ENCODE measurements at places on chromosomes 5 and 9.

DNA sequence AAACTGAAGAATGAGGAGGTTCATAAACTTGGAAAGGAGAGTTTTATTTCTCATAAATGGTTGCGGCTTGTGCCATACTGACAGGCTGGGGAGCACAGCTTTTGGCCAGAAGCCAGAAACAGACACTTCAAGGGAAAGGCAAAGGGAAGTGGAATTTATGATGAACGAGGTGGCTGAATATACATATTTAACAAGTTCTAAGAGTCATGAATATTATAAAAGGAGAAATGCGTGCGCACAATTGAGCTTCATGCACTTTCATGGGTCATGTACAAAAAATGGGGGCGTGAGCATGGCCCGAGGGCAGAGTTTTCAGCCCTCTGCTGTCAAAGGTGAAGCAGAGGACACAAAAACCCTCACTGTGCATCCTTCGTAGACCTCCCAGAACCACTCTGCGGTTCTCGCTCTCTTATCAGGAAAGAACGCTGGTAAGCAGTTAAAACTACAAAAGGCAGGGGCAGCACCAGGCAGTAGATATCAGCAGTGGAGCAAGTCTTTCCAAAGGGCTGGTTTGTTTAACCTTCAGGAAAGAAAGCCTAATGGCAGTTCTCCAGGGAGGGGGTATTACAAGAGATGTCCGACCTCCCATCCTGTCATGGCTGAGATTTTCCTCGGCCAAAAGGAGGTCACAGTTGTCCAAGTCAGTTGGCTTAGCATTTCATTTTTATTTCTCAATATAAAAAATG lies 29.0 kb downstream of the AUH start:
- DNase-seq: no peak

DNA sequence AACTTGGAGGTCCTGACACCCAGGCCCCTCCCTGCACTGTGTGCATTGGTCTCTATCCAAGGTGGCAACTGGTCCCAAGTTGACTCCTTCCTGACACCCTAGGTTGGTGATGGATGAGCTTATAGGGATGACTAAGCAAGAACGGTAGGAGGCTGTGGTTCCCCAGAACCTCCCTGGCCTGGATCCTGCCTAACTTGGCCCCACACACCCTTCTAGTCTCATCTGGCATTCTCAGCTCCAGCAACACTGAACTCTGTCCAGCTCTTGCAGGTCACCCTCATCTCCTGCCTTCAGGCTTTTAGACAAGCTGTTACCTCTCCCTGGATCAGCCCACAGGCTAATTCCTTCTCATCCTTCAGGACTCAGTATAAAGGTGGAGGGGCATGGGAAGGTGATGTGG lies 16.5 kb downstream of the AQP3 start:
- DNase-seq: no peak

- no peak for DNase-seq
Measured at GRCh38 chr5:13003457-13003856, 941.0 kb downstream of the DNAH5 start.

DNA sequence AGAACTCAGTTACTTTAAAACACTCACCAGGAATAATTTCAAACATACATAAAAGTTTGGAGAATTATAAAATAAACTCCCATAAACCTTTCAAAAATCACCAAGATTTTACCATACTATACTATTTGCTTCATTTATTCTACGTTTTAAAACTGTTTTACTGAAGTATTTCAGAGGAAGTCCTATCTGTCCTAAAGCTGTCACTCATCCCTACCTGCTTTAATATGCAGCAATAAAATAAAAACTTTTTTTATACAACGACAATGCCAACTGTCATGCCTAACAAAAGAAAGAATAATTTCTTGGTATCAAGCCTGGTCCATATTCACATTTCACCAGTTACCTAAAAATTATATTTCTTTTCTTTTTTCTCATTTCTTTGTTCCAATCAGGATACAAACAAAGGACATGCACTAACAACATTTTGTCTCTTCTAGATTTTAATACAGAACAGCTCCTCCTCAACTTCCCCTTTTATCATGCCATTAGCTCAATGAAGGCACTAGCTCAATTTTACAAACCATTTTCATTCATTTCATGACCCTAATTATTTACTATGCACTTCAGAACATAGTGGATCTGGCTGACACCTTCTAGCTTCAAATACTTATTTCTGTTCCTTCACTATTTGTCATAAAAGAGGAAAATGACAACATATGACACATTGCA lies 135.2 kb downstream of the GNAQ start:
- DNase-seq: no peak

DNA sequence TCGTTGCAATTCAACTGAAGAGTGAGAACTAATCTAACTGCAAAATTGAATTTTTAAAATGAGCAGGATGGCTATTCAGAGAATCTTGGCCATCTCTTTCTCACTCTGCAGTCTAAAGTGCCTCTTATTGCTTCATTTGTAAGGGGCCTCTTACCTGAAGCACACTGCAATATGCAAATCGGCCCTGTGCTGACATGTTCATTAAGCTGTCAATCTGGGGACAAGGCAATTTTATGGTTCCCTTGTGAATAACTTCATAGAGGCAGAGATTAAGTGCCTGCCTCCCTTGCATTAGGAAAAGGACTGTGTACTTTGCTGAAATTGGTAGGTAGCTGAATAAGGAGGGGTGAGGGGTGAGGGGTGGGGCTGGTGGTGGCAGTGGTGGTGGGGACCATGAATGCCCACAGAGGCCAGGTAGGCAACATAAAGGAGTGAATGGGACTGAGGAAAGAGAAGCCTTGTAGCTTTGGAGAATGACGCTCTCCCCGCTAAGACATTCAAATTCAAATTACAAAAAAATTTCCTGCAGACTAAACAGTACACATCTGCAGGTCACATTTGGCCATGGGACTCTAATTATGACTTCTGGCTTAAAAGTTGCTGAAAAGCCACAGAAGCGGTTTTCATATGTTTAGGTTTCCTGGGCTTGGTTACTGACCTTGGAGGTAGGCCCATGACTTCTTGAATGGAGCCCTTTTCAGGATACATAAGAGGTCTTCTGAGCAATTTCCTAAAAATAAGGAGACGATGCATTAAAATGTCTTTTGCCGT lies 25.0 kb downstream of the TNFSF8 start:
- DNase-seq: no peak

GRCh38 chr9:105419816-105420597 lies 27.8 kb upstream of the FSD1L start:
- DNase-seq: no peak

DNA sequence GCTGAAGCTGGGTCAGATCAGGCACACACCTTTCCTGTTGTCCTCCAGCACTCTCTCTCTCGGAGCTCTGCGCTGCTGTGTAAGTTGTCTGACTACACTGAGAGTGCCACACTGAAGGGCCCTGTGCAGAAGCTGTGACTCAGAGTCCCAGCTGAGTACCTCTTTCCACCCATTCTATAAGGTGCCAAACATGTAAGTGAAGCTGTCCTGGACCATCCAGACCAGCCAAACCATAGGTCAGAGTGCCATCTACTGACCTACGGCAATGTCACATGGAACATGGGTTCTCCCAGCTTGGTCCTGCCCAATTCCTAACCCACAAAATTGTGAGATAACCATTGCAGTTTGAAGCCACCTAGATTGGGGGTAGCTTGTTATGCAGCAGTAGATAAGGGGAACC lies 68.2 kb downstream of the ADCY2 start:
- DNase-seq: no peak

- DNase-seq: no peak
Measured at GRCh38 chr5:170860818-170861666, 776 bp upstream of the RANBP17 start.

DNA sequence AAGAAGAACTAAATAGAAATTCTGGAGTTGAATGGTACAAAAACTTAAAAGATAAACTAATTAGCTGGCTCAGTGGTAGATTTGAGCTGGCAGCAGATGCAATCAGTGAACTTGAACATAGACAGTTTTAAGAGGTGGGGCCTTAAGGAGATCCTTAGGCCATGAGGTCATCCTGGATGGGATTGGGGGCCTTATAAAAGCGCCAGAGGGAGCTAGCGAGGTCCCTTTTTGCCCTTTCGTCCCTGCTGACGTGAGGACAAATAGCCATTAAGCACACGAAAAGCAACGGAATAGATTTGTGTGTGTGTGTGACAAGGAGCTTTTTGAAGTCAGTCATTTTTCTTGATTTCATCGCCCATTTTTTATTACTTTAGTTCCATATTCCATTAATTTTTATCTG lies 83.3 kb downstream of the ZNF354C start:
- no peak for DNase-seq

- DNase-seq: no peak
Measured at GRCh38 chr9:70959366-70959765, 162.1 kb downstream of the TRPM3 start.

DNA sequence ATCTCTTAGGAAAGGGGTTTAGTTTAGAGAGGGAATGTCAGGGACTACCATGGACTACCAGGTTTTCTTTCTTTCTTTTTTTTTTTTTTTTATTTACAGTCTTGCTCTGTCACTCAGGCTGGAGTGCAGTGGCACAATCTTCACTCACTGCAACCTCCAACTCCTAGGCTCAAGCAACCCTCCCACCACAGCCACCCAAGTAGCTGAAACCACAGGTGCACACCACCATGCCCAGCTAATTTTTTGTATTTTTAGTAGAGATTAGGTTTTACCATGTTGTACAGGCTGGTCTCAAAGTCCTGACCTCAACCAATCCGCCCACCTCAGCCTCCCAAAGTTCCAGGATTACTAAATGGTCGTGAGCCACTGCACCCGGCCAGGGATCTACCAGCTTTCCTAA lies 572.7 kb downstream of the CAAP1 start:
- no peak for DNase-seq

DNA sequence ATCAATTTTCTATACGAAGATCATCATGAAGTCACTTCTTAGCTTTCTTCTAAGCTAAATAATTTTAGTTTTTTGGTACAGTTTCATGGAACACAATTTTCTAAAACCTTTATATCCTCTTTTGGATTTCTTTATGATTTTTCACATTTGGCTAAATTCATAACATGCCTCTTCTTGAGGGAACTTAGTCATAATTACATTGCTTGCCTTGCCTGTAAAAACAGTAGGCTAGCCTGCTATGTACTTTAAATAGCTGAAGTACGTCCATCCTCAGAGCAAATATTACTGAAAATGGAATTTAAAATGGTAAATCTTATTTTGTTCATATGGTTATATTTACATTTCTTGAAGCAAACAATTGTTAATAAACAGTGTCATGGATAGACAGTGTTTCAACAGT lies 225.0 kb downstream of the VPS13A start:
- DNase-seq: no peak

DNA sequence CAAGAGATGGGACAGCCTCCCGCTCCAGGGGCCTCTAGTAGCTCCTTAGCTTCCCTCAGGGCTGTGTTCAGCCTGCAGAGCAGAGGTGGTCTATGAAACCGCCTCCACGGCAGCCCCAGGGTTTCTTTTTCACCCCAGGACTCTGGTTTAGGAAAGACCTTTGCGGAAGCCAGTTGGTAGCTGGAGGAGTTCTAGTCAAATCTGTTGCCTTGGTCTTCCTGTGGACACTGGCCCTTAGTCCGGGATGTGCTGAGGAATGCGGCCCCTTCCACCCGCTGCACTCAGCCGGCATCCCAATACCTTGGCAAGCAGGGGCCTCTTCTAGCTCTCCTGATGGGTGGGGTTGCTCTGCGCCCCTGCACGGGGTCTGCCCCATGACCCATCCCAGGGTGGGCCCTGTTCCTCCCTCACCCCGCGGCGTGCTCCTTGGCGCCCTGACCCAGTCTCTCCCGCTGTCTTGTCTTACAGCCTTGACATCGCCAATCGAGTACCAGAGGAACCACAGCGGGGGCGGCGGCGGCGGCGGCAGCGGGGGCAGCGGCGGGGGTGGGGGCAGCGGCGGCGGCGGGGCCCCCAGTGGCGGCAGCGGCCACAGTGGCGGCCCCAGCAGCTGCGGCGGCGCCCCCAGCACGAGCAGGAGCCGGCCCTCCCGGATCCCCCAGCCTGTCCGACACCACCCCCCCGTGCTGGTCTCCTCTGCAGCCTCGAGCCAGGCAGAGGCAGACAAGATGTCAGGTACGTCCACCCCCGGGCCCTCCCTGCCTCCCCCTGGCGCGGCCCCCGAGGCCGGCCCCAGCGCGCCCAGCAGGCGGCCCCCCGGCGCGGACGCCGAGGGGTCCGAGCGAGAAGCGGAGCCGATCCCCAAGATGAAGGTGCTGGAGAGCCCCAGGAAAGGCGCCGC lies 94.3 kb upstream of the OTULINL start:
- DNase-seq: no peak

DNA sequence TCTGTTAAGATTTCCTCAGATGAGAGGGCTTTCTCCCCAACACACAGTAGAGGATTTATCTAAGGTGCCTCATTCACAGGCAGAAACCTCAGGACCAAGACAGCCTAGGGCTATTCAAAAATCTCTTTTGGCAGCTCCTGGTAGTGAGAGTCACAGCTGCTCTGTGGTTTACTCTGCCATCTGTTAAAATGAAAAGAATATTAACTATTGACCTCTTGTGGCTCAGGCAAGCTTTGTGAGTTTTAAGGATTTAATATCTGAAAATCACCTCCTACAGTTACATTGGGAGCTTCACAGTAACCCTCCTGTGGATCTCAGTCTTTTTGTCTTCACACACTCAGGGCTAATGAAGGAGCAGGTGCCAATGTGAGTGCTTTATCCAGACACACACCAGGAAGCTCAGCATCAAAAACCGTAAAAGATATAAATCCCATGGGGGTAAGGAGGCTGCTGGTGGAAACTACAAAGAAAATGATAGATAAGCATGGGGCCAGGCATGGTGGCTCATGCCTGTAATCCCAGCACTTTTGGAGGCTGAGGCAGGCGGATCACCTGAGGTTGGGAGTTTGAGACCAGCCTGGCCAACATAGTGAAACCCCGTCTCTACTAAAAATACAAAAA lies 29.7 kb downstream of the PPP1R2B start:
- no peak for DNase-seq

Measured in stimulated activated CD8-positive, alpha-beta memory T cell treated with anti-CD3 and anti-CD28 coated beads, Interleukin-12 subunit alpha, Interleukin-12 subunit beta, amount 100 ng/mL, for 4 hours (primary cell).